Astrocyte (in vitro differentiated cells and primary cell): ENCODE measurements at places on chromosomes 12 and 14. TPM values are rescaled to one million over a fixed set of nuclear protein-coding genes. Genes with fewer than 3 reads are reported as not detected.

Gene TPH2
- 0.24 and 0.30 TPM in 2 replicates for total RNA-seq

Gene SERPINA3
- total RNA-seq = 1.3 and 2.9 TPM in 2 replicates

DNA sequence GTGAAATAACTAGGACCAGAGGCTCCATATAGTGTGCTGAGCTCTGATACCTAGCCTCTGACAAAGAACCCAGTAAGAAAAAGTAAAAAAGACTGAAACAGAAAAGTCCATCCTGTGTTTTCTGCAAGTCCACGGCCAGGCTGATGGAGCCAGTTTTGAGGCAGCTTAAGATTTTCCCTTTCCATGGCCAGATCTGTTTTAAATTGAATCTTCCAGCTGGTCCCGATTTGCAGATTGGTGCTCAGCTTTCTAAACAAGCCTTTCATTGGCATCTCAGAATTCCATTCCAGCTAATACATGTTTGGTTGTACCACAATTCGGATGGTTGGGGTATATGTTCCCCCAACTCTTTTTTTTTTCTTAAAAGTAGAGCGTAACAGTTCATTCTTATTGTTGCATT is 152.0 kb downstream of the DACT1 start:
- H3K4me1 ChIP-seq = no peaks in the 10 kb centered on the region
- no peak for DNase-seq
- no peak overlapping the region for H3K4me3 ChIP-seq
- H3K27me3 ChIP-seq = no peaks in the 10 kb centered on the region

- no peaks in the 10 kb centered on the region for H3K4me1 ChIP-seq
- H3K4me3 ChIP-seq = no peak overlapping the region
- H3K27ac ChIP-seq = no peak overlapping the region
- peak; percentile 72 for DNase-seq
These were observed 138.4 kb downstream of the STXBP6 start for GRCh38 chr14:24911324-24912109.

DNA sequence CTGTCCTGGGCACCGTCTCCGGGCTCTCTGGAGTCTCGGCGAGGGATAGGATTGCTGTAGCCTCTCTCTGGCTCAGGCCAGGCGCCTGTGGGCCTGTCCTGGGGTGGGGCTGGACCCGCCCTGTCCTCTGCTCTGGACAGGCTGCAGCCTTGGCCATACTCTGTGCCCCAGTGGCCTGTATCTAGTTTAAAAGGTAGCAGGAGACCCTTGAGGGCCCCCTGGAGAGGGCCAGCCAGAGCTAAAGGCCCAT is 1.8 kb downstream of the KIF26A start:
- peaks cover 5% of the 10 kb centered on the region for H3K4me1 ChIP-seq
- no peaks in the 10 kb centered on the region for H3K36me3 ChIP-seq
- no peak overlapping the region for H3K27ac ChIP-seq
- no peak for DNase-seq
- no peak overlapping the region for H3K4me3 ChIP-seq

DNA sequence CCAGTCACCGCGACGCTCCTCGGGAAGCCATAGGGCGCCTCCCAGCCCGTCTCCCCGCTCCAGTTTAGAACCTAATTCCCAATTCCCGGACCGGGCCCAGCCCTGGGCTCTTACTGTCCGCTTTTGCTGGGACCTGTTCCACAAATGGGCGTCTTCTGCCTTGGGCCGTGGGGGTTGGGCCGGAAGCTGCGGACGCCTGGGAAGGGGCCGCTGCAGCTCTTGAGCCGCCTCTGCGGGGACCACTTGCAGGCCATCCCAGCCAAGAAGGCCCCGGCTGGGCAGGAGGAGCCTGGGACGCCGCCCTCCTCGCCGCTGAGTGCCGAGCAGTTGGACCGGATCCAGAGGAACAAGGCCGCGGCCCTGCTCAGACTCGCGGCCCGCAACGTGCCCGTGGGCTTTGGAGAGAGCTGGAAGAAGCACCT is 797 bp downstream of the UNG start:
- peaks cover 18% of the 10 kb centered on the region for H3K4me1 ChIP-seq
- peak overlapping the region; percentile 85 for H3K4me3 ChIP-seq
- H3K27ac ChIP-seq = peak overlapping the region; percentile 67
- no peaks in the 10 kb centered on the region for H3K27me3 ChIP-seq
- peaks cover 10% of the 10 kb centered on the region for H3K36me3 ChIP-seq
- DNase-seq = peak; percentile 50

DNA sequence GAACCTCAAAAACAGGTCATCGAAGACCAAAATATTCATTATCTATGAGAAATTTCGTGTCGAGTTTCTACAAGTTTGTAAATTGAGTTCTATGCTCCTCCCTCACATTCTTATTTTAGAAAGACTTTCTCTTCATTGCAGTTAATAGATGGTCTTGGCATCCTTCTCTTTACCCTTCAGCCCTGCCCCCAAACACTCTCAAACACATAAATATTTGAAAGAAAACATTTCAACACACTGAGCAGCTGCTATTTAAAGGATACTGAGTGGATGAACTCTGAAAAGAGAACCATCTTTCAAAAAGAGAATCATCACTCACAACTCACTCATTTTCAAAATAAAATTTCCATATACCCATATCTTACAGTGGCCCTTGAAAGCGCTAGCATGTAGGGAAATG is 67.1 kb downstream of the NUAK1 start:
- no peak overlapping the region for H3K4me3 ChIP-seq
- no peak for DNase-seq
- H3K27ac ChIP-seq = no peak overlapping the region
- H3K27me3 ChIP-seq = no peaks in the 10 kb centered on the region
- H3K4me1 ChIP-seq = peaks cover 17% of the 10 kb centered on the region
- H3K36me3 ChIP-seq = peaks cover 34% of the 10 kb centered on the region

DNA sequence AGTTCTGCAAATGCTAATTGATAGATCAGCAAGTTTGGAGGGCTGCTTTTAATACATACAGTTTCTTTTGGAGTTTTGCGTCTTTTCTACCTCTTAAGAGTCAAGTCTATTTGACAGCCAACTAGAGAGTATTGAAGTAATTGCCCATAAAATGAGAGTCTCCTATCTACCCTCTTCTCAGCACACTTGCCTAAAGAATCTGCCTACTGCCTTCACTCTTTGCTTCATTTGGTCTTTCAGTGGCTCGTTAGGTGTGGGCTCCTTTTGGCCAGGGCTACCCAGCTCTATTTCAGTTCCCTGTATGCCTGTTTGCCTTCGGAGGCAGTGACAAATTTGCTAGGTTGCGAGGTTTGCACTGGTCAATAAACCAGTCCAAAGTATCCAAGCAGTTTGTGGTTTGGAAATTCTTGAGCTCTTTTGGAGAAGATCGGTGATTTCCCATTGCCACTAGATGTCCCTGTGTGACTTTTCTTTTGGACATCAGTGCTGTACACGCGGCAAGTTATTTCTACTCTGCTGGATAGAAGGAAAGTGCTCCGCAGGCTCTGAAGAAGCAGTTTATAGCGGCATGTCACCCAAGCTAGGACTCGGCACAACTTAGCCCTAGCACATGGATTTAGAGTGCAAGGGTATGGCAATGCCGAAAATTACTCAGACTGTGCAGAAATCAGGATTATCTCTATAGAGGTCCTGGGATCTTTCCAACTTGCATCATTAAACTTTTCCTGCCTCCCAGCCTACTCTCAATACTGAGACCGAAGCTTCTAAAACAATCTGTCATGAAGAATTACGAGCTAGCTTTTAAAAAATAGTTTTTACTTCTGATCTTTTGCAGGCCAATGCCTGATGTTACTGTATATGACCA is 38.6 kb downstream of the MGST1 start:
- H3K27ac ChIP-seq = no peak overlapping the region
- H3K27me3 ChIP-seq = no peaks in the 10 kb centered on the region
- peak; percentile 69 for DNase-seq
- H3K4me3 ChIP-seq = no peak overlapping the region

DNA sequence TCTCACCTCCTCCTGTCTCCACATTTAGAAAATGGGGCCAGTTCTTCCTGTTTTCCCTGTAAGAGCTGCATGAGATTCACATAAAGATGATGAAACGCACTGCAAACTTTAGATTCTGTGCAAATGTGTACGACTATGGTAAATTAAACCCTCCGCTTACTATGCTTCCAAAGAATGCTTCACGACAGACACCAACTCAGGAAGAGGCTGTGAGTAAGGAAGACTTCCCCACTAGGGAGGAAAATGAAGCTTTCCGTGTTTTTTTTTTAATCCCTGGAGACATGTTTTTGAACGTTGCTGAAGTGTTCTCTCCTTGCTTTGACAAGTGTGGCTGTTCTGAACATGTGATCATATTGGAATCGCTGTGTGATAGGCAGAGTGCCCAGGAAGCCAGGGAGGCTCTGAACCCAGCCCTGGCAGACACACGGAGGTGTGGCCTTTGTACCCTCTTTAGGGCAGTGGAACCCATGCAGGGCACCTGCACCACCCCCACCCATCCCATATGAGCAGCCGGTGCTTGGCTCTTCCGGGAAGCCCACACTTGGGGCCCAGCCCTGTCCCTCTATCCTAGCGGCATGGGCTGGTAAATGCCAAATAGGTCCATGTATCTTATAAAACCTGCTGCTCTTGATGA is 7.5 kb upstream of the SYNE3 start:
- peaks cover 49% of the 10 kb centered on the region for H3K4me1 ChIP-seq
- H3K27me3 ChIP-seq = no peaks in the 10 kb centered on the region
- H3K27ac ChIP-seq = peak overlapping the region; percentile 67
- peak overlapping the region; percentile 8 for H3K4me3 ChIP-seq
- H3K36me3 ChIP-seq = no peaks in the 10 kb centered on the region

DNA sequence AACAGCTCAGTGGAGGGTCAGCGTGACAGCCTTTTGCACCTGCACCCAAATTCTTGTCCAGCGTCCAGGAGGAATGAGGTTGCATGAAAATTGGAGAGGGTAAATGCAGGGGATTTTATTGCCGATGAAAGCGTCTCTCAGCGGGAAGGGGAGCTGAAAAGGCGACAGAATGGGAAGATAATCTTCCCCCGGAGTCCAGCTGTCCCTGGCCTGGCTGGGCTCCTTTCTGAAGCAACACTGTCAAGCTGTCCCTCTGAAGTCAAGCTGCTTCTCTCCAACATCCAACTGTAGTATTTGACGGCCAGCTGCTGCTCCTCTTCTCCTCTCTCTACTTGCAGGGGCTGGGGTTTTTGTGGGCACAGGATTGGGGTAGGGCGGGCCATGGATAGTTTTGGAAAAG is 32.7 kb downstream of the NOPCHAP1 start:
- no peaks in the 10 kb centered on the region for H3K27me3 ChIP-seq
- no peaks in the 10 kb centered on the region for H3K4me1 ChIP-seq
- H3K36me3 ChIP-seq = no peaks in the 10 kb centered on the region
- H3K4me3 ChIP-seq = no peak overlapping the region
- no peak overlapping the region for H3K27ac ChIP-seq
- no peak for DNase-seq
